ENCODE measurements at places on chromosomes 5 and 9. TPM values are rescaled to one million over a fixed set of nuclear protein-coding genes. Genes with fewer than 3 reads are reported as not detected.

DNA sequence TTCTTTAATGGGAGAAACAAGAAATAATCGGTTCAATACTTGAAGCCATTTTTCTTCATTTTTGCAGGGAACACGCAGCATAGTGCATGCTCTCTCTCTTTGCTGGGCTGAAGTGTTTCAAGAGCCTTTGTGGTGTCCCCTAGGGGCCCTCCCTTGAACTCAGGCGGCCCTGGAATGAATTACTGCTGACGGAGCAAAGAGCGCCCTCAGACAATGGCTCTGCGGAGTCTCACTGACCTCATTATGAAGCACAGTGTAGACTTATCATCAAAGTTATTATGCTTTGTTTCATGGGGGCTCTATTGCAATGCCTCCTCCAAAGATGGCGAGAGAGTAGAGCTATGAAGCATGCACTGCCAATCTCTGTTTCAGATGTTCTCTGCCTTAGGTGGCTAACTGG lies 64.8 kb upstream of the ADCY2 start:
- no peak for DNase-seq

- no peak for DNase-seq
Observed at GRCh38 chr9:98191671-98192502, 550 bp downstream of the CORO2A start.

DNA sequence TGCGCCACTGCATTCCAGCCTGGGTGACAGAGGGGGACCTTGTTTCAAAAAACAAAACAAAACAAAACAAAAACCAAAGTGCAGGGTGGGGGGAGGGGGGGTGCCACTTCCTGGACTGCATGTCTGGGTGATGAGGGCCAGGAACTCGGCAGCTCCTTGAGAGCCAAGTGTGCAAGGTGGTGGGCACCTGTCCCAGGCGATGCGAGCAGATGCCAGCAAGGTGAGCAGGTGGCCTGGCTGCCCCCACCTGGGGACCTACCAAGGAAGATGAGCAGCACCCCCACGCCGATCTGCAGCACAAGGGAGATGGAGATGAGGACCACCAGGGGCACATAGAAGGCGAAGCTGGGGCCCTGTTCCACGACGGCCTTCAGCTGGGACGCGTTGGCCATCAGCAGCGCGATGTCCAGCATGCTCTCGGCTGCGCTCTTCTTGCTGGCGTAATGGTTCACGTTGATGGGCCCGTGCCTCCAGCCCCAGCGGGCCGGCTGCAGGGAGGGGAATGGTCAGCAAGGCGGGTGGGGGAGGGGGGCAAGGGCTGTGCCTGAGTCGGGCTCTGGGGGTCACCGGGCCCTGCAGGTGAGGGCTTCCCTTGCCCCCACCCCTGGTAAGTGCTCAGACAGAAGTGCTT lies 7.8 kb downstream of the NINJ1 start:
- no peak for DNase-seq

DNA sequence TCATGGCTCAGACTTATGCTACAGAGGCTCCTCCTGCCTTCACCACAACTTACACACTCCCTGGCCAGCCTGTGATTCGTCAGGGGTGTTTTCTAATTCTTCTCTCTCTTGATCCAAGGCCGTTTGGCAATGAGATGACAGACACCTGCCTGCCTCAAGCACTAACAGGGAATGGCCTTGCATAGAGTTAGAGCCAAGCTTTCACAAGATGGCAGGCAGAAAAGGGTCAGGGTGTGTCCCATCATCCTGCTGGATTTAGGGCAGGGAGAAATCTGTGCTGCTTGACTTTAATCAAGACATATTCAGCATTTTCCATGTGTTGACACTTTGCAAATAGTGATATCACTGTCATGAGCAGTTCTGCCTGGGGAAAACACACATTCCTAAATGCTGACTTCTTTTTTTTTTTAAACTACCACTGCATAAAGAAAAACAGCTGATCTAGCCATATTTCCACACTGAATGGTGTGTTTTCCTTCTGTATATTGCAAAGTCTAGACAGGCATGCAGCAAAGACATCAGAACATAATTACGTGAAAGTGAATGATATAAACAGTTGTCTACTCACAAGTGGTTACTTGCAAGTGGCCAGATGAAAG lies 95.0 kb upstream of the SLC25A48 start:
- DNase-seq: peak; percentile 9

Gene PKD2L2
- total RNA-seq: not detected

Gene PHYKPL
- total RNA-seq: 27.6 TPM

Data from renal cortical epithelial cell (primary cell).